ENCODE measurements at places on chromosomes 12 and 14.

DNA sequence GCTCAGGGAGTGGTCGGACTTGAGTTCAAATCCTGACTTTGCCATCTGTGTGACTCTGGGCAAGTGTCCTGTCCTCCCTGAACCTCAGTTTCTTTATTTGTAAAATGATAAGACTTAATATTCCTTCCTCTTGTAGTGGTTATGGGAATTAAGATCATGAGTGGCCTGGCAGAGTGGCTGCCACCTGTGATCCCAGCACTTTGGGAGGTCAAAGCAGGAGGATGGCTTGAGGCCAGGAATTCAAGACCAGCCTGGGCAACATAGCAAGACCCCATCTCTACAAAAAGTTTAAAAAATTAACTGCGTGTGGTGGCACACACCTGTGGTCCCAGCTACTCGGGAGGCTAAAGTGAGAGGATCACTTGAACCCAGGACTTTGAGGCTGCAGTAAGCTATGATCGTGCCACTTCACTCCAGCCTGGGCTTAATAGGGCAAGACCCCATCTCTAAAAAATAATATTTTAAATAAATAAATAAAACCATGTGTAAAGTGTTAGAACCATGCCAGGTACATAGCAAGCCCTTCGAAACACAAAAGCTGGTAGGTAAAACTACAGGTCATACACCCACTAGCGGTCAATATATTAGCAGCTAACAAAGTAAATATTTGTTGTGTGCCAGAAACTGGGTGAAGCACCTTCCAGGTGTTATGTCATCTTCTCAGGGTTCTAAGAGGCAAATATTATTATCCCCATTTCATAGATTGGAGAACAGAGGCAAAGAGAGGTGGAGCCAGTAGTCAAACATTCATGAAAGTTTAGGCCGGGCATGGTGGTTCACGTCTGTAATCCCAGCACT is 17.4 kb upstream of the MAP1LC3B2 start:
- no peak for DNase-seq

- DNase-seq = no peak
Observed at GRCh38 chr12:46455648-46456352, 83.2 kb upstream of the SLC38A2 start.

DNA sequence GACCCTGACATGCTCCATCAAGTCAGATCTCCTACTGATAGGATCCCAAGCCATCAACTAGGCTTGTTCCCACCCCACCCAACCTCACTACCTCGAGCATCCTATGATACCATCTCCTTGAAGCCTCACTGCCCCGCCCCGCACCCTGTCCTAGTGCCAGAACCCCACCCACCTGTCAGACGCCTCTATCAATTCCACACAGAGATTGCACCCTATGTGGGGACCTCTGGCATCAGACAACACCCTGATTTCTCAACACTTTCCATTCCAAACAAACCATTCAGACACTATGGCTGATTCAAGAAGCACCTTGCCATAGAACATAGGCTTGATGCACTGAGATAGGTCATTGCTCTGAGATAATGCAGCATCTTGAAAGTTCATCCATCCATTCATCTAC is 3.1 kb upstream of the GLTP start:
- no peak for DNase-seq

DNA sequence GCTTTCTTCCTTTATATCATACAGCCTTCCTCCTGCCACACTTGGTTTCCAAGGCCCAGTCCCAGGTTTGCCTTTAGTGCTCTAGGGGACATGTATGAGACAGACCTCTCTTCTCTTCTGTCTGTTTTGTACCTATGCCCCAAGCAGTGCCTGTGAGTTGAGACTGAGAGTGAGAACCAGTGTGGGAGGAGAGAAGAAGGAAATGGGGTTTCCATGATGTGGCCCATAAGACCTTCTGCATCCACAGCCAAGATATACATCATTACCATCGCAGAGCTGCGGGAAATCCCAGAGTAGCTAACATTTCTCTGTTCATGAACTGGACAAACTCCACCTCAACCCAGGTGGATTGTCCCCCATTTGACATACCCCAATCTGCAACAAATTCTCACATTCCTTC is 2.8 kb downstream of the TESPA1 start:
- DNase-seq = no peak

- no peak for DNase-seq
Observed at GRCh38 chr12:18595412-18595811, 142.4 kb downstream of the PLCZ1 start.

DNA sequence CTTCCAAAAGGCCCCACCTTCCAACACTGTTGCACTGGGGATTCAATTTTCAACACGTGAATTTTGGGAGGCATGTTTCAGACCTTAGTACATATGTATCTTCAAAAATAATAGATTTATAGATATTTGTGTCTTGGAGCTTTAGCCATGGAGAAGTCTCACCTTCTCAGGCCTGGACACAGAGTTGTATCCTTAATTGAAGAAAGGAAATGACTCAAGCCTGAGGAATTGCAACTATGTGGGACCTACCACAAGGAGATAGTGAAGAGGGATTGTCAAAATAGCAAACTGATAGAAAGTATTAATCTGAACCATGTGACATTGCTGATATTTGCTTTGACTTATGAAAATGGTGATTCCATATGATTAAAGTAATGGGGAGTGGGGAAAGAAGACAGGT is 89.8 kb downstream of the ACSS3 start:
- DNase-seq = no peak

GRCh38 chr12:49369411-49370145 is 2.3 kb downstream of the SPATS2 start:
- no peak for DNase-seq

- no peak for DNase-seq
Observed at GRCh38 chr12:3170423-3171194, 93.4 kb downstream of the TSPAN9 start.

DNA sequence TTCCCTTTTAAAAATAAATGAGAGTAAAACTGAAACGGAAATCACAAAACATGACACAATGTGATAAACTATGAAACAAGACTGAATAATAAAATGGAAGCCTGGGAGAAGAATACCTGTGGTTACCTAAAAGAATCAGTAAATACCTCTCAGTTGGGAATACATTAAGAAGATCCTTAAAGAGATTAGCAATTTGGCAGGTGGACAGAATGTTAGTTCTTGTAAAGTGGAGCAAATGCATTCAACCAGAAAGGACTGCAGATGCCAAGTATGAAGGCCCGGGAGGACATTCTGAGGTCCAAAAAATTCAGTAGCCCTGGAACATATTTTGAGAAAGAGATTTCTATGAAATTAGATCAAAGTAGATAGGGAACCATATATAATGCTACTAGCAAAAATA is 861.3 kb upstream of the SEL1L start:
- DNase-seq = no peak

GRCh38 chr14:100149851-100150611 is 9.4 kb downstream of the DEGS2 start:
- no peak for DNase-seq

DNA sequence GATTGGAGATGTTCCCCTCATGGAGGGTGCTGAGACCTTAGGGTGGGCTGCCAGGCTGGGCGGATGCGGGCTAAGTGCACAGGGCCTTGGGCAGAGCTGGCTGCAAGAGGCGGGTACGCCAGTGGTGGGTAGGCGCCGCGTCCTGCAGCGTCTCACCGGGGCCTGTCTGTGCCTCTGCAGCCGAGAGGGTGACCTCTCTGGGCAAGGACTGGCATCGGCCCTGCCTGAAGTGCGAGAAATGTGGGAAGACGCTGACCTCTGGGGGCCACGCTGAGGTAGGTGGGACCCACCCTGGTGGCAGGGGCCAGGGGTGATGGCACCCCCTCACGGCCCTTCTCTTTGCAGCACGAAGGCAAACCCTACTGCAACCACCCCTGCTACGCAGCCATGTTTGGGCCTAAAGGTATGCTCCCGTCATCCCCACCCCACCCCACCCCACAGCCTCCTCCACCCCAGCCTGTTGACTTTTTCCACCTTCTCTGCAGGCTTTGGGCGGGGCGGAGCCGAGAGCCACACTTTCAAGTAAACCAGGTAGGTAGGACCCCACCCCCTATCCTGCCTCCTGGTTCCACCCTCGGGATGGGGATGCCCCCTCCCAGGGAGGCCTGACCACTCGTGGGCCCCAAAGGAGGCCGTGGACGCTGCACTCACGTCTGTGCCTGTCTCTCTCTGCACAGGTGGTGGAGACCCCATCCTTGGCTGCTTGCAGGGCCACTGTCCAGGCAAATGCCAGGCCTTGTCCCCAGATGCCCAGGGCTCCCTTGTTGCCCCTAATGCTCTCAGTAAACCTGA is 1.5 kb downstream of the CRIP1 start:
- DNase-seq = no peak

- DNase-seq = no peak
Observed at GRCh38 chr12:108337235-108338223, 1.6 kb downstream of the CMKLR1 start.

GRCh38 chr12:13215056-13215455 is 18.5 kb downstream of the EMP1 start:
- DNase-seq = no peak

- no peak for DNase-seq
Observed at GRCh38 chr14:100239211-100239839, 381 bp downstream of the YY1 start.

DNA sequence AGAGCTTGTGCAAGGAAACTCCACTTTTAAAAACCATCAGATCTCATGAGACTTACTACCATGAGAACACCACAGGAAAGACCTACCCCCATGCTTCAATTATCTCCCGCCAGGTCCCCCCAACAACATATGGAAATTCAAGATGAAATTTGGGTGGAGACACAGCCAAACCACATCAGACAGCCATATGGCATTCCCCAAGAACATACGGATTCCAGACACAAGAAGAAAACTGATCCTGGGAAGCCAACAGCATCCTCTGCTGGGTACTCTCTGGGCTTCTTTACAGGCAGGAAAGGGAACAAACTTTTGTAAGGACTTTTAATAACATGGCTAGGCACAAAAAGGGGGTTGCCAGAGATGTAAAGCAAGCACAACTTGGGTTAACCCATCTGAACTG is 127.2 kb downstream of the TMEM132C start:
- DNase-seq = no peak

DNA sequence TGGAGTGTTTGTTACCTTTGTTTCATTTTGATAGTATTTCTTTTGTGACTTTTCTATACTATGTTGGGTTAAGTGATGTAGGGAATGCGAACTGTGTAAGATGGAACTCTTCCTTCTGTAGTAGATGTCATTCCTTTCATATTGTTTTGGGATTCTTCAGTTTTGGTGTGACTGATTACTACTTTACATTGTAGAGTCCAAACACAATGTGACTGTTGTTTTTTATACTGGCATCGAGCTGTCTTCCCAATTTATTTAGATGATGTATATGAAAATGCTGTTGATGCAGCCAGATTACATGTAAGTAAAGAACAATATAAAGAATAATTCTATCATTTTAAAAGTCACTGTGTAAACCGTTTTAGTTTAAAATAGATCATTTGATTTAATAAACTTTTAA is 34.7 kb downstream of the WASHC4 start:
- no peak for DNase-seq

DNA sequence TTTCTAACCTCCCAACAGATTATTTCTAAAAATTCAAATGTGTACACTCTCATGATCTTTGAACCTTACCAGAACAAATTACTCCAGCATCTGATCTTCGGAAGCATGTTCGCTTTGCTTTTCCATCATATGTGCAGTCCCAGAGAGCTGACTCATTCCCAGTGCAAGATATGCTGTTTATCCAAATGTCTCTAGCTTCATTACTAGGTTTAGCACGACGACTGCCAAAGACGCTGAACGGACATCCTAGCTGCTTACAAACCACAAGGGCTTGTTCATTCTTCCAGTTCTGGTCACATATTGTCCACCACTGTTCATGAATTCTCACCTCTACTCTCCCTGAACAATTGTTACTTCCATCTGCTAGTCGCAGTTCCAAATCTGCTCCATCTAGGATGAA is 40.5 kb downstream of the CD163L1 start:
- DNase-seq = no peak

DNA sequence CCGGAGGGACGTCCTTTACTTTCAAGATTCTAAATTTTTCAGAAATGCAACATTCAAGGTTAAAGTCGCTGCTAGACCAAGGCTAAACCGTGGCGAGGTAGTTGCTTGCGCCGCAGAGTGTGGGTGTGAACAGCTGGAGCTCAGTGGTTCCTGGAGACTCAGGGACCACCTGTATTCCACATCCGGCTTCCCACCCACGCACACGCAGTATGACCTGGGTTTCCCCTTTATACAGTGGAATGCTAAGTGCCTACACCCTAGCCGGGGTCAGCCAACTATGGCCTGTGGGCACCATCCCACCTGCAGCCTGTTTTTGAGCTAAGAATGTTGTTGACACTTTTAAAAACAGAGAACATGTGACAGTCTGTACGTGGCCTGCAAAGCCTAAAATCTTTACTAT is 42.9 kb upstream of the TESC start:
- DNase-seq = no peak

DNA sequence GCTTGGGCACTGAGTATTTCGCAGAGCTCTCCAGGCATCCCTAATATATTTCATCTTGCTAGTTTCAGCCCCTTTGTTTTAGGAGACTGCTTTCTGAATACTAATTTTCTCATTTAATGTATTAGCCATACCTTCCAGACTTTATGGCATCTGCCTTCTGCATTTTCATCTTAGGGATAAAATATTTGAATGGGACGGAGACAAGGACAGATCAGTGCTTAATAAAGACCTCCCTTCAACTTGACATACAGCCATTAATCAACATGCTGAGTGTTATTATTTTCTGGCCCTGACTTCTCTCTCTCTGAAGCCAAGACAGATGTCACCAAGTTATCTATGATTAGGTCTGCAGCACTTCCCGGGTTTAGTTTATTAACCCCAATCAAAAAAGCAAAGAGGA is 42.4 kb downstream of the CACNA2D4 start:
- DNase-seq = no peak

DNA sequence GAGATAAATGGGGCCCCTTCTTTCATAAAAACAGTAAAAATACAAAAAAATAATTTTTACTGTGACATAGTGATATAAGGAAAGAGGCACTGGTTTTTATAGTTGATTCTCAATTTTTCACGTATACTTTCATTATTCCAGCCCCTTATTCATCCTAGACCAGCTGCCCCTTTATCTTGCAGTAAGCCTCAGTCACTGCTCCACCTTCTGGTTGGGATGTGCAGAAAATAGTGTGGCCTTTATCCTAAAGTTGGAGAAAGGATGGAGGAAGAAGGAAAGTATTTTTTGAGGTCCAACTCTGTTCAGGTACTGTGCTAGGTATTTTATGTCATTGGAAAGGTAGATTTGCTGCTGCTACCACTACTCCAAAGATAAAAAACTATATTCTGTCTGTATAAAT is 172.7 kb downstream of the ANO6 start:
- no peak for DNase-seq

GRCh38 chr12:3335078-3335487 is 155.9 kb upstream of the PRMT8 start:
- DNase-seq = no peak
